ENCODE measurements at places on chromosomes 3 and 15. TPM values are rescaled to one million over a fixed set of nuclear protein-coding genes. Genes with fewer than 3 reads are reported as not detected.

DNA sequence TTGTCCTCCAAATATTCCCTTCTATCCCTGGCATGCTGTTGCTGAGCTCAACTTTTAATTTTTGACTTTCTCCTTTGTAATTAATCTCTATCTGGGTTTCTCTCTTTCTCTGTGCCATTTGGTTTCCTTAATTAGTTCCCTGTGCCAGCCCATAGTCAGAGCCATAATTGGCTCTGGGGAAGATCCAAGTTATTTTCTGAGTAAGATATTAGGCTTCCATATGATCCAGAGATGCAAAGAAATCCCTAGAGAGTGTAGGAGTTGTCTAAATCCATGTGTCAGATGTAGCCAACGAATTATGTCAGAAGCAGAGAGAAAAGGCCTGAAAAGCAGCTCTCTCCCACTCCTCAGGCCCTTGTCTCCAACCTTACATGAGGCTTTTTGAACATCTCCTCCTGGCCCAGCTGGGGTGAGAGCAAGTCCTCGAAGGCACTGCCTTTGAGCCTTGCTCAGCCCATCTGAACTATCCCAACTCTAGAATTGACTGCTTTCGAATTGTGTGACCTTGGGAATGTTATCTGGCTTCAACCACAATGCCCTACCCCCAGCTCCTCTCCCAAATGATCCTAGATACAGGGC, 46.4 kb downstream of the MOBP start:
- no peak for ATAC-seq

DNA sequence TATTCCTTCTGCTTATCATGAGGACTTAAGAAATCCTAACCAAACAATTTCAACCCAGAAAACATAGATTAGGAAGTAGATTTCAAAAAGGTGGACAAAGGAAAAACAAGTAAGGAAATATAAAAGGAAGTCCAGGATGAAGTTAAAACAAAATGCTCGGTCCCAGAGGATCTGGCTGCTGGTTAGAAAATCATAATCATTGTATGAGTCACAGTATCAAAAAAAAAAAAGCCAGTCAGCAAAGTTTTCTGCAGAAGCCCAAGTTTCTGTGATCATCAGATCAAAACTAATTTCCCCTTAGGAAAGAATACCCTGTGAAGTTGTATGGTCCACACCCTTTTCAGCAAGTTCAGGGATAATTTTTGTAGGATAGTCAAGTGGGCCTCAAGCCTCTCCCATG, 43.0 kb upstream of the LRTM1 start:
- ATAC-seq = no peak

DNA sequence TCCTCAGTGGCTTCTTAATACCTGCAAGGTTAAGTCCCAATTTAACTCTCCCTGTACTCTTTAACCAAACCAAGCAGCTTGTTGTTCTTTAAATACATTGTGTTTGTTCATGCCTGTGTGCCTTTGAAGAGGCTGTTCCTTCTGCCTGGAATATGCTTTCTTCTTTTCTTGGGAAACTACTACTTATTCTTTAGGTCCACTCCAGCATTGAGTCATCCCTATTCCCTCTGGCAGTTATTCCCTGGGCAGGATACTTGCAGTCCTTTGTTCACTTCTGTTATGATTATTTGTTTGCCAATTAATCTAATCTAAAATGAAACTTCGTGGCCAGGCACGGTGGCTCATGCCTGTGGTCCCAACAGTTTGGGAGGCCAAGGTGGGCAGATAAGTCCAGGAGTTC, 139.3 kb downstream of the ZNF609 start:
- no peak for ATAC-seq

DNA sequence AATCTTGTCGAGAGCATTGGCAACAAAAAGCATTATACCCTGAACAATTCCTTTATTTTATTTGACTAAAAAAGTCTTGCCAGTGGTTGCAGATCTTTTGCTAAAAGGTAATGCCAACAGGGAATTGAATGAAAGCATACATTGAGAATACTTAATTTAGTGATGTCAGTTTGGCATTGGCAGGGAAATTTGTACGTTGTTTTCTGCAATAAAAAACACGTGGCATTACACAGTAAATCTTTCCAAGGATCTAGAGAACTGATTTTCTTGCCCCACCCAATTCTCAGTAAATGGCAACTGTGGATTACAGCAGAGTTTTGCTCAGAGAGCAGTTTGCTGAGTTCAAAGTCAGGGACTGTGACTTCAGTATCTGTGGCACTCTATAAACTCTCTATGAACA, 38.3 kb upstream of the IGSF10 start:
- no peak for ATAC-seq

DNA sequence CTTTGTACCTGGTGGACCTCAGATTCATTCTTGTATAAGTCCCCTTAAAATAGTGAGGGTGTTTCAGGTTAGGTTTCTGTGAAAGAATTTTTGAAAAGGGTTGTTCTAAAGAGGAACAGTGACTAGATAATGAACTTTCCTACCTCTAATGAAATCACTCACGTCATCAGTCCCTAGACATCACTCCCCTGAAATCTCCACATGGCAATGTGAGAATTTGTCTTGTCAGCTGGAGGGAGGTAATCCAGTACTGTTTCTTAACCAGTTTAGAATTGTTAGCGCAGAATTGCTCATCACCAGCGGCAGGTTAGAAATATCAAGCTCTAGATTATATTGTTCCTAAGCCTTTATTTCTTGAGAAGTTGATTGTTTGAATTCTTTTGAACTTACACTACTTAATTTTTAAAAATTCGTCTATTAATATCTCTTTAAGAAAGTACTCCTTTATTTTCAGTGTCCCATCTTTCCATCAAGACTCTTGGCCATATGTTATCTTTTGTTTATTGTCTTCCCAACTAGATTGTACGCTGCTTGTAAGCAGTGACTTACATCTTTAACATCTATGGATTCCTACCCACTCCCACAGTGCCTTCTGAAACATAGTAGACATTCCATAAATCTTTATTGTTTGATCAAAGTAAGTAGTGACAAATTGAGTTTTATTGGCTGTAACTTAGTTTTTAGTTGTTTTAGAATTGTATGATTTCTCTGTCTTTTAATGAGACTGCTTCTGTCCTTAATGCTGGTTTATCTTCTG, 52.8 kb downstream of the RASA2 start:
- no peak for ATAC-seq

DNA sequence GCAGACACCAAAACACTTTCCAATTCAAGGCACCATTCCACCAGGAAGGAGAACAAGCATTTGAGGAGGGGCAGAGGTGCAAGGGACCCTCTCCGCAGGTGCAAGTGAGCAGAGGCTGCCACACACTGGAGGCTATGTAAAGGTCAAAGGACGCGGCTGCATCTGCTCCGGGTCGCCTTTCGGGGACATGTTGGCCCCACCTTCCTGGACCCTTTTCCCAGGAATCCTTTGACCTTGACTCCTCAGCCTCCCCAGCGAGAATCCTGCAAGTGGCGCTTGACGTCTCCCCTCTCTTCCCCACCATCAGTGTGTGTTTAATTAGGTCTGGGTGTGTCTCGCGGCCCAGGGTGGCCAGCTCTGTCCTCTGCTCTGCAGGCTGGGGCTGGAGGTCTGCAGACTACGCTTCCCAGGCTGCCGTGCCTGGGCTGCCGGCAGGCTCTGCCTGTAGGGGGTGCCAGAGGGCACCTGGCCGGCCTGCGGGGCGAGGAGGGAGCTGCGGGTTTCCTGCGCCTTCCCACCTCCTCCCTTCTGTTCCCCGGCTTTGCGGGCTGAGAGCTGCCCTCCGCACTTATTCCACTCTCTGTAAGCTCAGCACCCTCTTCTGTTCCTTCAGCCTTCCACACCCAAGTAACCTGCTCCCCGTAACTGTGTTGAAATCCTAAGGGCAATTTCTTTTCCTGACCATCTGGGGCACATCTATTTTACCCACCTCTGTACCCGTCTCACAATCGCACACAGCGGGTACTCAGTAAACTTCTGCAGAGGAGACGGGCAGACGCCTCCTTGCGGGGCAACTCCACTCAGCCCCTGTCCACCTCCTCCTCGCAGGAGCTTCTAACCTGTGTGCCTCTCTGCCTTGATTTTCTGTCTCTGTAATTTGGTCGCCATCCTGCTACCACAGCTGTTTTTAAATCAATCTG, 129.8 kb downstream of the NSMCE3 start:
- peak; percentile 57 for ATAC-seq

DNA sequence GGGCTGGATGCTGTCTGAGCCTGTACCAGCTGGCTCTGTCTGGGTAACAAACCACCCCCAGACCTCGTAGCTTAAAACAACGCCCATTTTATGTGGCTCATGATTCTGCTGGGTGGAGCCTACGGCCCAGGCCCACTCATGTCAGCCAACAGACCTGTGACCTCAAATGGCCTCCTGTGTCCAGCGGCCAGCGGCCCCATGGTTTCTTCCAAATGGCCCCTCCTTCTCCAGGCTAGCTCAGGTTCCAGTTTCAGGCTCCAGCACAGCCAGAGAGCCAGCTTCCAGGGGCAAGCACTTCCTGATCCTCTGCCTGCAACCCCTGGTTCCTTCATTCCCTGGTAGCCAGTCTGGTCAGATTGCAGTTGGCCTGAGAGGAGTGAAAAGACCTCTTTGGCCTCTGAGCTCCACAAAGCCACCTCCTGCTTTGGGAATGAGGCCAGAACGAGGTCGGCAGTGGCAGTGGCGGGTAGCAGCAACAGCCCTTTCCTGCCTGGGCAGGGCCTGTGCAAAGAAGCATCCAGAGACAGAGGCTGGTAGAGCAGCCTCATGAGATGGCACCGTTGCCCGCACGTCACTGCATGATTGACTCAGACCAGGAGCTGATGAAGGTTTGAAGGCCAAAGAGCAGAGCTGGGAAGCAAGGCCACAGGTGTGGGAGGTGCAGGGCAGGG, 21.0 kb upstream of the PLXNA1 start:
- ATAC-seq = peak; percentile 41

DNA sequence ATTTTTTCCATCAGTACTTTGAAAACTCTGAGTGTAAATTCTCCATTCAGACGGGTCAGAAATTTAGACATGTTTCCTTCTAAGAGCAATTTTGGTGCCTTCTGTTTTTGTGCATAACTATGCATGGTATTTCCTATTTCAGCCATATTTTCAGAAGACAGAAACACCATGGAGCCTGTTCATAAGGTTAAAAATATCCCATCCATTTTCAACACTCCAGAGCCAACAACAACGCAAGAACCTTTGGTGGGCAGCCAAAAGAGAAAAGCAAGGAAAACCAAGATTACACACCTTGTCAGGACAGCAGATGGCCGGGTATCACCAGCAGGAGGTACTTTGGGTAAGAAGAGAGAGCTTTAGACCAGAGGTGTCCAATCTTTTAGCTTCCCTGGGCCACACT, 275.6 kb downstream of the BBX start:
- no peak for ATAC-seq

DNA sequence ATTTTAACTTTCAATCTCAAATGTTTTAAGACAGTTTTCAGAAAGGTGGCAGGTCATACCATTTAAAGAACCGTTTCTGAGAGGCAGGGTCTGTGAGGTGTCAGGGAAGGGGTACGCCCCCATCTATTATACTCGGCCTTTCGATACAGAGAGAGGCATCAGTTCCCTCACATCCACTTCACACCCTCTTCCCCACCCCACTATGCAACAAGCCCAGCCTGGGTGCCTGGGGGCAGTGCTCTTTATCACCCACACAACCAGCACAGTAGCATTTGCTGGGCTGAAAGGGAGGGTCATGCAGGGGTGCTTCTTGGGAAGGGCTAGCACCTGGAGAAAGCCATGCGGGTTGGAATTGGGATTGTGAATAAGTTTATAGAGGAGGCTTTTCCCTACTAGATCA, 56.0 kb upstream of the KCNMB2 start:
- no peak for ATAC-seq

- peak; percentile 23 for ATAC-seq
These were observed 196.0 kb upstream of the TPRG1 start for GRCh38 chr3:188975600-188976314.

- no peak for ATAC-seq
These were observed 29.9 kb downstream of the CRABP1 start for GRCh38 chr15:78370013-78370412.

DNA sequence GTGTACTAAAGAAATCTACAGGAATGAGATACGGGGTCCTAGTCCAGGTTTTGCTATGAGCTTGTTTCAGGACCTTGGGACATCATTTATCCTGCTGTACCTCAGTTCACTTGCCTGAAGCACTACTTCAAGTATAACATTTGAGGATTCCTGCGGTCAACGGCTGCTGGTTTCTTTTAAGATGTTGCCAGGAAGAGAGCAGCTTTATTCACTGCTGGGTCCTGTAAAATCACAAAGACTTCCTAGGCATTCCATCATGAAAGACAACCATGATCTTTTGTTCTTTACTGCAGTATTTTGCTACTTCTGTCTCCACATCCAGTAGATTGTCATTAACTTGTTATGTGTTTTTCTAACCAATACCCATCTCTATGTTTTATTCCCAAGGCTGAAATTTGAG, 61.0 kb upstream of the PYDC2 start:
- no peak for ATAC-seq

DNA sequence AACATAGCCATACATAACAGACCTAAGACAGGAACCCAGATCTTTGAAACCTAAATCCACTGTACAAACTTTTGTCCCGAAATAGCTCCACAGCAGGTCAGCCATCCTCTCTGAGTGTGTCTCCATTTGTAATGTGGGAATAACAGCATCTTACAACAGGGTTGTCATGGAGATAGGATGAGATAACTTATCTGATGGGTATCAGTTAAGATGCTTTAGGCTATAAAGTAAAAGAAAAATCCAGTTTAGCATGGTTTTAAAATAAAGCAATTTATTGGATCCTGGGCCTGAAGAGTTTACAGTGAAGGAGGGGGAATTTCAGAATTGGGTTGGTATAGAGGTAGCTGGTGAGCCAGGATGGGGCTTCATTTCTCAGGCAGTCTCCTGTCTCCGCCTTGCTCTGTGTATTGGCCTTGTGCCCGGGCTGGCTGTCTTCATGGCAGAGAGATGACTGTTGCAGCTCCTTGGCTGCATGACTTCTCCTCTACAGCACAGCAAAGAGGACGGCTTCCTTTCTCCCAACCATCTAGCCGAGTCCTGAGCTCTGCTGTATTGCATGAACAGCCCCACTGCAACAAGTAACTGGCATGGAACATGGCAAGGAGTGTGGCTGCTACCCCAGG, 131.9 kb upstream of the PROK2 start:
- peak; percentile 46 for ATAC-seq

- ATAC-seq = no peak
These were observed 100.8 kb upstream of the TPM1 start for GRCh38 chr15:62941699-62942098.

DNA sequence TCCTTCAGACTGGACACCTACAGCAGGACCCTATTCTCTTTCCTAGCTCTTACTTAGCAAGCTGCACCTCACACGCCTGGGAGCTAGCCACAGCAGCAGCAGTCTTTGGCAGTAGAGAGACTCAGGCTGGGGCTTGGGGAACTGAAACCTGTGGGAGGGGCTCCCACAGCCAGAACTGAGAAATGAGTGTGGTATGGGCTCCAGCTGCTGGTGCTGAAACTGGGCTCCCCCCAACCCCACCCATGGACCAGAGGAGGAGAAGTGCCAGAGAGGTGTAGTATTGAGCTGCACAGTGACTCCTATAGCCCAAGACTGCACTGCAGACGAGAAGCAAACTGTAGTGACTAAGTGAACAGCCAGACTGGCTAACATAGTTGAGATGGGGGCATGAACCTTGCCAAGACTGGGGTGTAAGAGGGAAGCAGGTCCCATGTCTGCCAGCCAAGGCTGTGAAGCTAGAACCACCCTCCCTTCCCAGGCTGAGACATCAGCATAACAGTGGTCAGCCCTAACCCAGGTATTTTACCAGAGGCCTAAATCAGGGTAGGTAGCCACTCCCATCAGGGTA, 62.5 kb downstream of the MYO5A start:
- ATAC-seq = peak; percentile 84

- ATAC-seq = no peak
These were observed 566 bp downstream of the ETV5 start for GRCh38 chr3:186108106-186108940.

The MYO5C gene
- total RNA-seq = 19.7 TPM

The DAZL gene
- total RNA-seq = not detected

The PYGO1 gene
- total RNA-seq = 1.8 TPM

The ILDR1 gene
- total RNA-seq = 6.3 TPM

The DUOXA2 gene
- total RNA-seq = 10.4 TPM

The APOD gene
- 3.5 TPM for total RNA-seq

The CGGBP1 gene
- total RNA-seq = 34.4 TPM

All from esophagus mucosa (tissue), 1 donor.